ENCODE measurements at places on chromosomes 5 and 9. TPM values are rescaled to one million over a fixed set of nuclear protein-coding genes. Genes with fewer than 3 reads are reported as not detected.

- no peak for DNase-seq
Measured at GRCh38 chr9:38371495-38371894, 21.0 kb upstream of the ALDH1B1 start.

DNA sequence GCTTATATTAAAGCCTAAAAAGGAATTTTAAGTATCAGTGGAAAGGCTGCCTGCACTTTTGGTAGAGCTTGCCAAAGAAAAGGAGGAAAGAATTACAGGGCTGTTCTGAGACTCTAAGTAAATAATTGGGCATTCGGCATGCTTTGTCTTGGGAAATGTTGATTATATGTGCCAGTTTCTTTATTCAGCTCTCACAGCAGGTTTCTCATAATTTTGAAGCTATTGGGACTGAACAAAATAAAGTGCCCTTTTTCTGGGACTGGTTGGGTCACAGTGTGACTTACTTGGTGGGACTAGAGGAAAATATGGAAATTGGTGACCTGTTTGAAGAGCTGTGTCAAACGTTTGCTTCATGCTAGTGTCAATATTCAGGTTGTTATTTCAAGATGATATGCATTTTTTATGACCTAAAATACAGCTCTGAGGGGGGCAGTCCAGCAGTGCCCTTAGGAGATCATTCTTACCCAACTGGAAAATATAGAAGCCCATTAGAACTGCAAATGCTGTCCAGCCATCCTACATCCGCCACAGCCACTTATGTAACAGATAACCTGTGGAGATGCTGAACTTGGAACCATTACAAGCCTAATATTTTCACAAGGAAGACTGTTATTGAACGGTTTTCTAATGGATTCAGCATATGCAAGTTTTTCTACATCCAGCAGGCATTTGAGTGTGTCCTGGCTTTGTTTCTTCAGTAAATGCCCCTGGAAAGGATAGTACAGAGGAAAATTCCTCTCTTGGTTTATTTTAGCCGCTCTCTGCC lies 122.4 kb downstream of the SNCAIP start:
- DNase-seq: no peak

GRCh38 chr5:123545506-123545905 lies 33.5 kb downstream of the CSNK1G3 start:
- no peak for DNase-seq

GRCh38 chr5:125877248-125877647 lies 546.0 kb upstream of the GRAMD2B start:
- no peak for DNase-seq

DNA sequence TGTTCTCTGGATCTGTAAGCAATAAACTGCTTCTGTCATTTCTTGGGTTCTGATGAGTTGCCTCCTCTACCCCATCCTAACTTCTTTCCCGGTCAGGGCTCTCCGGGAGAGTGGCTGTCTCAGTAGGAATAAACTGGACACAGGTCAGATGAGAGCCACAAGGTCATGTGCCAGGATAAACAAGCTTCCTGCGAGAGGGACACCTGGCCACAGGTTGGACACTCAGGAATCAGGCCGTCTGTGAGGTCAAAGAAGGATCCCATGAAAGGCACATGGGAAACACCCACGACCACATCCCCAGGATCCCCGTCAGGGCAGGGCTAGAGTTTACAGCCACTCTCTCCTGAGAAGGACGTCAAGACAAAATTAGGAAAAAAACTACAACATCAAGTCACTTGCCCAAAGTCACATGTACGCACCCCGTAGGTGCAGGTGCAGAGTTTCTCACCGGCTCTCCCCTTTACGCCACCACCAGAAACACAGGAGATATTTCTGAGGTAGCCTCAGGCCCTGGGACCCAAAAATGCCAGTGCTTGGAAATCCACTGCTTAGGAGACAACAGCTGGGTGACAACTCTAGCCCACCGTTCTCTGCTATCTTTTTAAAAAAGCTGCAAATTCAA lies 28.7 kb downstream of the CCT5 start:
- DNase-seq: no peak

DNA sequence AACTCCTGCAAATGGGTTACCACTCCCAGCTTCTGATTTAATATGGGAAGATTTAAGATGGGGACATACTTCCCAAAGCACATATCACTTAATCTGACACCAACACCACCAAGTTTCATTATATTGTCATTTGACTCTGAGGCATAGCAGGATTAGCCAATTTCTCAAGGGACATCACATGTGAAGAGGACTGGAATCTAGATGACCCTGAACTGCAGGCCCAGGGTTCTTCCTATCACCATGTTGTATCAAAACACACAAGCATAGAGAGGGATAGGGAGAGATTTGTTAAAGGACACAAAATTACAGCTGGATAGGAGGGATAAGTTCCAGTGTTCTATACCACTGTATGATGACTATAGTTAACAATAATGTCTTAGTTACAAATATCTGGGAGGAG lies 168.3 kb upstream of the PPP2R2B start:
- DNase-seq: no peak

DNA sequence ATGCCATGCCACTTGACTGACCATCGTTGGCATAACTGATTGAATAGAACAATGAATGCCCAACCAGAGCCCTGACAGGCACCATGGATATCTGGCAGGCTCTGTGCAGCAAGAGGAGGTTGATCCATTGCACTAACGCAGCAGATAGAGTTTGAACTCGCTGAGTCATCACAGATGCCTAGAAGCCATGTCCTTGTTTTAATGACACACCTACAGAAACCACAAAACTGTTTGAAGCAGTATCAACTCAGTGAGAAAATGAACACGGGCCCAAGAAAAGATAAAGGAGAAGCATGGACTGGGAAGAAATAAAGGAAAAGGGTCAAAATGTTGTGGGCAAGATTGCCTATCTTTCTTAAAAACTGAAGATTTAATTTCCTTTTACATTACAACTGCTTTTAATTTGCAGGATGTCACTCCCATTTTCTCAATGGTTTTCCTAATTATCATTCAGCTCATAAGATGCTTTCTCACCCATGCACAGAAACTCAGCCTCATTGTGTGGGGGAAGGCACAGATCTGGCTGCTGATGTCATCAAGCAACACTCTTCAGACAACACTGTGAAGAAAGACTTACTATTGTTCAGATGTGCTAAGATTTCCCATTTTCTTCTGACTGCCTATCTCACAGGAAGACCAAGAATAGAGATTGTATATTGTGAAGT lies 129.0 kb downstream of the PIK3R1 start:
- DNase-seq: no peak

- DNase-seq: no peak
Measured at GRCh38 chr5:141101059-141101458, 786 bp downstream of the PCDHB3 start.

DNA sequence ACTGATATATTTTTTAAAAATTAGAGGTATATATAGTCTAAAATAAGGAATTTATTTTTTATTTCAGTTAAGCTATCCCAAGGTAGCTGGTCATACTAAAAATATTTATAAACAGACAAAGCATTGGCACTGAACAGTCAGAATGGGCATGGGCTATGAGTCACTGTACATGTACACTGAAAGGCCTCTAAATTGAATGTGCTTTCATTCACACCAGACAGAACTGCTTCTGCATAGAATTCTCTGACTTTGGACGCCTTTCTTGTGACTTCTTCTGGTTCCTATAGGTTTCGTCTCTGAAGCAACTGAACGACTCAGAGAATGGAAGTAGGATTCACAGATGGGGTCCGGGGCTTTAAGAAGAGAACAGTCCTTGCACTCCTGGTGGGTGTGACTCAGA lies 394.8 kb upstream of the MEF2C start:
- DNase-seq: no peak

DNA sequence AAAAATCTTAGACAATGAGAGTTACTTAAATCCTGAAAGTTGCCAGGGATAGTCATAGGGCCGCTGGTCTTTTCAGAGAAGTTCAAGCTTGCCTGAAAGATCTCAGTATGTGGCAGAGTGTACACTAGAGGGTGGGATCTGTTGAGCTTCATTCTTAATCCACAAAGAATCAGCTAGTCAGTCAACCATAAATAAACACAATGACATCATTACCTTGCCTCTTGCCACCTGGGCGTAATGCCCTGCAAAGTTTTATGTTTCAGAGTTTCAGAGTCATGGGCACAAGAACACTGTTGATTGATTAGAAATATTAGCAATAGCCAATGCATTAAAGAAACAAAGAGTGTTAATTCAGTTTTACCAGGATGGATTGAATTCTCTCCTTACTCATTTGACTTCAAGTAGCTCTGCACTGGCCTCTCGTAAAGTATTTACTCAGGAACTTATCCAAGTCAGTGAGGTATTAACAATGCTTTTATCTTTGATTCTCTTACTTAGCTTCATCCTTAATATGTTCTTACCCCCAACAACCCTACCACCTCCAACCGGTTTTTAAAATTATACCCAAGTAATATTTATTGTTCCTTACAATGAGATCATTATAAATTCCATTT lies 14.3 kb upstream of the ANXA1 start:
- DNase-seq: no peak

DNA sequence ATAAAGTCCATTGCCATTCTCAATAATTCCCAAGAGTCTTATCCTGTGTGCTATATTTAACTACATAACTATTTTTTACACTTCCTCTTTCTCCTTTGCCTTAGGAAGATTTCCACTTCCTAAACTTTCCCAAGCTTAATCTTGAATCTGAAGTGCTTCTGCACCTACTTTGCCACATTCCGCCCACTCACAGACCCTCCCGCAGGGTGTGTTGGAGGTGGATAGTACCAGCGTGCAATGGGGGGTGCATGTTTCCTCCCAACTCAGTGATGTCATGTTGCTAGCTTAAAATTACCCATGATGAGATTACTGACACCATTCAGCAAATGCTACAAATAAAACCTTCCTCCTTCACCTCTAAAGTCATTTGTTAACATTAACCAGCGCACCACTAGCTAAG lies 460.2 kb downstream of the NR2F1-AS1 start:
- no peak for DNase-seq

- DNase-seq: no peak
Measured at GRCh38 chr9:96108691-96109380, 193.1 kb downstream of the HSD17B3 start.

- no peak for DNase-seq
Measured at GRCh38 chr5:143413958-143414669, 10.6 kb upstream of the NR3C1 start.

DNA sequence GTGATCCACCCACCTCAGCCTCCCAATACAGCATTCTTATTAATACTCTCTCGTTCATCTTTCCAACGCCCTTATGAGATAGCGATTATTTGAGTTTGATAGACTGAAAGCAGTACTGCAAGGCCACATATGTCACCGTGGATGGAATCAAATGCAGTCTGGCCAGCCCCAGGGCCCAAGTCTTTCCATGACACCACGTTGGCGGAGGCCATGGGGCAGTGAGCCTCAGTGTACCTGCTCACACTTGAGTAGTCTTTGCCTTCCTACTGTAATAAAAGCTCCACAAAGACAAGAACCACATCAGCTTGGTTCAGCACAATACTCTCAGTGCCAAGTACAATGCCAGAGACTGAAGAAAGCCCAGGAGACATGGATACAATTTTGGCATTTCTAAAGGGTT lies 88.5 kb downstream of the TTLL11 start:
- DNase-seq: no peak

DNA sequence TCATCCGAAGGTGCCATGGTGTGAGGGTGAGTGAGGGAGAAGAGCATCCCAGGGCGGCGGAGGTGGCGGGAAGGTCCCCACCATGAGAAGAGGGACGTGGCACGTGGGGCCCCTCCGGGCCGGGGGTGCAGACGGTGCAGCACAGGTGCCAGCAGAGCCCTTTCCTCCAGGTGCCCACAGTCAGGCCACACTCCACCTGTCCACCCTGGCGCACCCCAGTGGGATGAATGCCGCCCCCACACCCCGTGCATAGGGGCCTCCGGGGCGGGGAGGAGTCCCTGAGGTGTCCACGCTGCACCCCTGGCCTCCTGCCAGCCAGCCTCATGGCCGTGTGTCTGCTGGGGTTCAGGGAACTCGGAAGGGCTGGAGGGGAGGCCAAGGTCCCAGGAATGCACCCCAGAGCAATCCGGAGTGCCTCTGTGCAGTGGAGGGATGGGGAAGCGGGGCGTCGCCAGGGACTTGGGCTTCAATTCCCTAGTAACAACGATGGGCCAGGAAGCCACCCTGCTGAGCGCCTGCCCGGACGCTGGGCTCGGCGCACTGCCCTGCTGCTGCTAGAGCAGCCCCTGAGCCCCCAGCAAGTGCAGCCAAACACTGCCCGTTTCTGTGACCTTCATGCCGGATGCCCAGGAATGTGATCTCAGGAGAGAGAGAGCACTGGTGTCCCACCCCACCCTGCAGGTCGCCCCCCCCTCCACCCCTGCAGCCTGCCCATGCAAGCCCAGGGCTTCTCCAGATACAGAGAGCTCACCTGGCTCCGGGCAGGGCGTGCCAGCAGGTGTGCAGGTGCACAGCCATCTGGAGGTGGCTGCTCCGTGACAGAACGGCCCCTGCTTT lies 8.8 kb upstream of the NACC2 start:
- no peak for DNase-seq

- DNase-seq: no peak
Measured at GRCh38 chr9:112569186-112569585, 82.6 kb downstream of the KIAA1958 start.

GRCh38 chr9:110105107-110105506 lies 102.9 kb downstream of the C9orf152 start:
- no peak for DNase-seq

DNA sequence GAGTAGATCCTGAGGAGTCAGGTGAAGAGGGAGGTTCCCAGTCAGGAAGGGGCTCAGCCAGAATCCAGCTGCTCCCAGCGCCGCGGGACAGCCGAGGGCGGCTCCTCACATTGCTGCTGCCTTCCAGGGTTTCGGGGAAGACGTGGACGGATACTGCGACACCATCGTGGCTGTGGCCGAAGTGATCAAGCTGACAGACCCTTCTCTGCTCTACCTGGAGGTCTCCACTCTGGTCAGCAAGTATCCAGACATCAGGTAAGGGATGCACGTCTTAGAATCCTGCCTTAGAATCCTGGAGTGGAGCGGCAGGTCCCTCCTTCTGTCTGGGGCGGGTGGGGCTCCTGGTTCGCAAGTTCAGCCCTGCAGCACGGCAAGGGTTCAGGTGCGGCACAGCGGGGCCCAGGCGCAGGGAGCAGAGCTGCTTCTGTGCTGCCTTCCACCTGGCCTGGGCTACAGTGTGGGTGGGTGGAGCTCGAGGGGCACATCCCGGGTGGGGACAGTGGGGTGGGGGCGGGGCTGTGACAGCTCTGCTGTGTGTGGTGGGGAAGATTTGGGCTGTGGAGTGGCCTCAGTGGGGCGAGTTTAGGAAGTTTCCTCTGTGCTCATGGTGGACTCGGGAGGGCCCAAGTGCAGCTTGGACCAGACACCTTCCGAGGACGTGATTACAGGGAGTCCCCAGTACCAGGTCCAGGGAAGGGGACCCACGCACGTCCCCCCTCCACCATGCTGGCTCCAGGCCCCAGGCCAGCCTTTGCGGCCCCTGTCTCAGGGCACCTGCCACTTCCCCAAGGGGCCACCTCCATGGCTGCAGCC lies 22.8 kb downstream of the EXOC3 start:
- DNase-seq: no peak

GRCh38 chr5:141617682-141618029 lies 1.1 kb downstream of the DIAPH1 start:
- no peak for DNase-seq

GRCh38 chr5:179680780-179681401 lies at the start of gene CBY3:
TSS of gene CBY3 (minus strand) at chr5:179681034. CDS start at chr5:179680918, 116 bp downstream.
- no peak for DNase-seq

Gene EGR1
- total RNA-seq: 5.5 TPM

Gene SPINK1
- total RNA-seq: not detected

Gene GGTA1
- total RNA-seq: 27.9 TPM

Gene CCNI2
- 0.16 TPM for total RNA-seq

Gene PTGES
- 4.8 TPM for total RNA-seq

Gene CPLANE1
- 9.5 TPM for total RNA-seq

Gene C6
- 73.3 TPM for total RNA-seq

Gene GABRG2
- total RNA-seq: not detected

Gene CER1
- total RNA-seq: not detected

Gene NTRK2
- total RNA-seq: 8.2 TPM

Gene SLC6A7
- total RNA-seq: not detected

Gene STK32A
- 1.1 TPM for total RNA-seq

Measured in Right ventricle myocardium inferior (tissue), 1 donor.